Thymus (tissue), 14 donors: ENCODE measurements at places on chromosomes 6 and 20. TPM values are rescaled to one million over a fixed set of nuclear protein-coding genes. Genes with fewer than 3 reads are reported as not detected.

GRCh38 chr6:76876922-76877553 is 586.3 kb downstream of the HTR1B start:
- no peaks in the 10 kb centered on the region for H3K4me1 ChIP-seq
- no peaks in the 10 kb centered on the region for H3K36me3 ChIP-seq

GRCh38 chr20:40104959-40105358 is 584.1 kb downstream of the MAFB start:
- H3K4me1 ChIP-seq = no peaks in the 10 kb centered on the region
- no peaks in the 10 kb centered on the region for H3K27me3 ChIP-seq
- no peak for DNase-seq
- H3K4me3 ChIP-seq = no peak overlapping the region
- no peaks in the 10 kb centered on the region for H3K36me3 ChIP-seq

BTNL2 gene
- not detected for total RNA-seq

DNA sequence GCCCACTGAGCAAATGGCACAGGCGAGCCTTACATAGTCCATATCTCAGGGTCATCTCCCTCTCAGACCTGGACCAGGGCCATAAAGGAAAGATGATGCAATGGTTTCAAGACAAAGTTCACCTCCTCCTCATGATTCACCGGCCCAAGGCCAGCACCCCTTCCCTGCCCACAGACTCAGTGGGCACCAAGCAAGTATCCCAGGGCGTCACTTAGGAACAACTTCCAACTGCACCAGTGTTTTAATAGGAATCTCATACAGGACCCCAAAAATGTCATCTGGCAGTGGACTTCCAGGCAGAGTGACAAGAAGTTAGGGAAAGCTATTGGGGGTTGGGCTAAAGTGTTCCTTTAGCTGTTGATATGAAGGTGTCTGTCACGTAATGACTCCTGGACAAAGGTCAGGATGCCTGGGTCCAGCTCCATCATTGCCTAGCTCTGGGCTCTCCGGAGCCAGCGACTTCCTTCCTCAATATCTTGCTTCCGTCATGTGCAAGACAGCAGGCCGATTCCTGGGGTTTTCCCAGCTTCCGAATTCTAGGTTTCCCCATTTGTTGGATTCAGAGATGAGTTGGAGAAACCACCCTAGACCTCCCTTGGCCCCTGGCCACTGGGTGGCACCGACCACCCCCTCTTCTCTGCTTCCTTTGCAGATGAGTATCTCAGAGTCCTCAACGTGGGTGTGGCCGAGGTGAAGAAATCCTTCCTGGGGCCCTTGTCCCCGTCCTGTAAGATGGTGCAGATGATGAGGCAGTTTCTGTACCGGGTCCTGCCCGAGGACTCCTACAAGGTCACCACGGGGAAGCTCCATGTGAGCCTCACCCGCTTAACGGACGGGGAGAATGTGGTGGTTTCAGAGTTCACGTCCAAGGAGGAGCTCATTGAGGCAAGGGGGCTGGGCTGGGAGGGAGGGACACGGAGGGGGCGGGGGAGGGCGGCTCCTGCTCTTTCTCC is 21.1 kb downstream of the PNPLA1 start:
- no peaks in the 10 kb centered on the region for H3K27me3 ChIP-seq
- peaks cover 7% of the 10 kb centered on the region for H3K4me1 ChIP-seq
- H3K4me3 ChIP-seq = no peak overlapping the region
- no peak for DNase-seq

VWA7 gene
- 0.76 TPM for total RNA-seq
